H1 (cell line): ENCODE measurements at places on chromosomes 16 and 17. TPM values are rescaled to one million over a fixed set of nuclear protein-coding genes. Genes with fewer than 3 reads are reported as not detected.

DNA sequence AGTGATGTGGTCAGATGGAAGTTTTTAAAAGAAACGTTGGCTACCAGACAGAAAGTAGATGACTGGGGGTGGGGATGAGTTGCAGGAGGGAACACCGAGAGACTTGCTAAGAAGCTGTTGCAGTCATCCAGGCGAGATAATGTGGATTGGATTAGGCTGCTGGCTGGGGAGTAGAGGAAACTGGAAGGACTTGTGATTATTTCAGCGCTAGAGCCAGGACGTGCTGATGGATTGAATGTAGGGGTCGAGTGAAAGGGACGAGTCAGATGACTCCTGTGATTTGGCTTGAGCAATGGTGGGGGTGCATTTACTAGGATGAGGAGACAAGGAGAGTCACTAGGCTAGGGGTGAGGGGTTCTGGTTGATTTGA, 88.5 kb downstream of the CLEC16A start:
- DNase-seq: no peak

The CLDN7 gene
- total RNA-seq: 119 and 129 TPM in 2 replicates

The TBKBP1 gene
- 15.1 and 16.7 TPM in 2 replicates for total RNA-seq

The CCL15 gene
- total RNA-seq: not detected in 2 replicates
